ENCODE measurements at places on chromosomes 7 and 10. TPM values are rescaled to one million over a fixed set of nuclear protein-coding genes. Genes with fewer than 3 reads are reported as not detected.

Gene ADGRA1
- 2.4 TPM for polyA plus RNA-seq

DNA sequence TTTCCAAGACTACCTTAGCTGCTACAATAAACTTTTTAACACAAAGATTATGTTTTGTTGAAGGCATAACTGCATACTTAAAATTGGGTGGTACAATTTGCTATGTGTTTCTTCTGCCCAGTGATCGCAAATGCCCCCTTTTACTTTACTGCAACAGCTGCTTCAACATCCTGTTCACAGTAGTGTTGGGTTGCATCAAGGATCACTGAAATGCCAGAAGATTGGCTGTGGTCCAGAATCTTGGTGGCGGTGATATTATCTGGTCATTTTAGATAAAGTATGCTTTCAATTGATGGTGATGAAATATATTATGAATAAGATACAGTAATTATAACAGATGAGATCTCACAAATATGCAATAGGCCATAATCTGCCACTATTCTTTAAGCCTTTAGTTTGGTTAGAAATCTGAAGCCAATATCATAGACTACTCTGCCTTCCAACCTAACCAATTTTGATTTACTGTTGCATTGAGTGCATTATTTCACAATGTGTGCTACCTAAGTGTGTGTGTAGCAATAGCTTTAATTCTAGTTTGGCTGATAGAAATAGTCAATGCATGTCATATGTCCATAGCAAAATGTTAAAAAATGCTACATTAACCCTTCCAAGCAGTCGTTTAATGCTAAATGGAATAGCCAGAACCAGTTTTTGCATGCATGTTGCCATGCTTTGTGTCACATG lies 29.8 kb upstream of the ING3 start:
- DNase-seq, result peak; percentile 56

Gene MRM2
- polyA plus RNA-seq, result 22.4 TPM

- DNase-seq, result peak; percentile 70
Observed at GRCh38 chr7:33903791-33904680, 1.3 kb upstream of the BMPER start.

Gene NODAL
- 0.62 TPM for polyA plus RNA-seq

- DNase-seq, result no peak
Observed at GRCh38 chr10:97074256-97075145, 111.3 kb downstream of the SLIT1 start.

GRCh38 chr7:34163956-34164355 lies 258.6 kb downstream of the BMPER start:
- no peak for DNase-seq

Gene H2BK1
- not detected for polyA plus RNA-seq

Gene ANLN
- polyA plus RNA-seq, result 38.7 TPM

Gene MYL7
- polyA plus RNA-seq, result 5.0 TPM

DNA sequence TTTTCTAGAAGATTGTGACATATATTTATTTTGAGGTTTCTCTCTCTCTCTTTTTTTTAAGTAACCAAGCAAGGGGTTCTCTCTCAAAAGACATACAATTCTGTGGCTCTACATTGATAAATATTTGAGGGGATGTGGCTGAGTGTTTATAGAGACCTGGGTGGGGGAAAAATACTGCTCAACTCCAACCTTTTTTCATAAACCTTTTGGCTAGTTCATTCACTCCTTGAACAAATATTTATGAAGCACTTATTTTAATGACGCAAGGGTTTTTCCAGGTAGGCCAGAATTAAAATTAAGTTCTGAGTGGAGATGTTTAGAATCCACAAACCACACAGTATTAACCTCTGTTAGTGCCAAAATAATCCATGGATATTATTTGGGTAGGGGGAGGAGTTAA lies 100.2 kb downstream of the PTPRE start:
- DNase-seq, result no peak

GRCh38 chr10:85032981-85033380 lies 704.6 kb downstream of the CCSER2 start:
- DNase-seq, result no peak

DNA sequence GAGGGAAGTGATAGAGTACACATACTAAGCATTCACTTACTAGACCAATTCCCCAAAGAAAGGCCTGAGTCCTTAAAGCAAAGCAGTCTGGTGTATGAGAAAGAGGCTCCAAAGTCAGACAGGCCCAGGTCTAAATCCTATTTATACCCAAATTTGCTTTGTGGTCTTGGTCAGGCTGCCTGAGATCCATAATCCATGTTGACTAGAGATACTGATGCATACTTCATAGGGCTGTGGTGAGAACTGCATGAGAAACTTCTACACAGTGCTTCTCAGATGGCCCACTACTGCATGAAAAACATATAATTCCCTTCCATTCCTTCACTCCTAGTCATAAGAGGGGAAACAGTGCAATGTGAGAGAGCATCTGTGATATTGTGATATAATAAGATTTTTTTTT lies 81.6 kb upstream of the SP4 start:
- no peak for DNase-seq

- peak; percentile 48 for DNase-seq
Observed at GRCh38 chr7:28702171-28702570, 256.0 kb downstream of the TRIL start.

Gene PHYHIPL
- polyA plus RNA-seq, result 3.5 TPM

Gene DOCK4
- 12.6 TPM for polyA plus RNA-seq

DNA sequence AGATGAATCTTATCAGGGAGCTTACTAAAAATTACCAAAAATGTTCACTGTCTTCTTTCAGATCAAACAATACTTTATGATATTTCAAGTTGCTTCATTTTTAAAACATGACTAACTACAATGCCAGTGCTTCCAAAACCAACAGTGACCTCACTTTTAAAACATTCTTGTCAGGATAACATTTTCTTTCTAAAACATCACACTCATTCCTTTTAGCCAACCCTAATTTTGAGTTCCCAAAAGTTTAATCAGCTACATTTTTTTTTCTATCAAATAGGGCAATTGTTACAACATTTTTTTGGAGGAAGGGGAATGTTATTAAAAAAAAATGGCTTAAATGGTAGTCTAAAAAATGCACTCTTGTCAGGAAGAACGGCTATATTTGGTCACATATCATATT lies 37.3 kb downstream of the RTKN2 start:
- DNase-seq, result peak; percentile 85

GRCh38 chr10:1569208-1569607 lies 168.1 kb downstream of the ADARB2 start:
- no peak for DNase-seq

GRCh38 chr7:84159435-84159834 lies 35.2 kb downstream of the SEMA3A start:
- no peak for DNase-seq

GRCh38 chr7:54394834-54395233 lies 147.3 kb upstream of the VSTM2A start:
- no peak for DNase-seq

DNA sequence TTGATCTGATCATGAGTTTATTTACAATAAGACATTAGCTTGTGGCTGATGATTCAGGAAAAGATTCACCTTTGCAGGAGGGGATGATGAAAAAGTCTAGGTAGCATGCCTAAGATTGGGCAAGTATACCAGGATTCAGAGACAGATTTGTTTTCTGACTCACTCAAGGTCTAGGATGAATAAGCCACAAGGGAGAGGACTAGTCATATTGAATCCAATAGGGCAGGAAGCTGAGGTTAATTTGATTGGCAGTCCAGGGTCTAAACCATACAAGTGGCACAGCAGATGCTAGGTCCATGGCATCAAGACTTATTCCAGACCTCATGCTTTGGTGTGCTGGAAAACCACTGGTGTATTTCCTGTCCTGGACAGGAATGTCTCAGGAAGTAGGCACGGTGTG lies 1133.4 kb downstream of the XPNPEP1 start:
- peak; percentile 39 for DNase-seq
